ENCODE measurements at places on chromosomes 5 and 9.
A peak's percentile ranks its signal among the peaks of the same experiment; 100 is the strongest.

DNA sequence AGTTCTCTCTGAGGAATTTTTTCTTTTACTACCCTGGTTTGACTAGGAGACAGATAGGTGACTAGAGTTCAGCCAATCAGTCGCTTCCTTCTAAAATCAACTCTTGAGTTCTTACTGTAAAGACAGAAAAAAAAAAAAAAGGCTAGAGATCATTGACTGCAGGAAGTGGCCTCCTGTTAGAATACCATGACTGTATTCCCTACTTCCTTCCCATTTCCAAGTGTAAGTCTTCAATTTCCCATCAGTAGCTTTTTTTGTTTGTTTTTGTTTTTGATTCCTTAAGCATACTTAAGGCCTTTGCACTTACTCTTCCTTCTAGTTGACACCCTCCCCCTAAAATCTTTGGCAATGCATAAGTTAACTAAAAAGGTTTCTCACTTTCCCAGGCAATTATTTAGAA, 154.3 kb downstream of the HMHB1 start:
- no peak for DNase-seq

DNA sequence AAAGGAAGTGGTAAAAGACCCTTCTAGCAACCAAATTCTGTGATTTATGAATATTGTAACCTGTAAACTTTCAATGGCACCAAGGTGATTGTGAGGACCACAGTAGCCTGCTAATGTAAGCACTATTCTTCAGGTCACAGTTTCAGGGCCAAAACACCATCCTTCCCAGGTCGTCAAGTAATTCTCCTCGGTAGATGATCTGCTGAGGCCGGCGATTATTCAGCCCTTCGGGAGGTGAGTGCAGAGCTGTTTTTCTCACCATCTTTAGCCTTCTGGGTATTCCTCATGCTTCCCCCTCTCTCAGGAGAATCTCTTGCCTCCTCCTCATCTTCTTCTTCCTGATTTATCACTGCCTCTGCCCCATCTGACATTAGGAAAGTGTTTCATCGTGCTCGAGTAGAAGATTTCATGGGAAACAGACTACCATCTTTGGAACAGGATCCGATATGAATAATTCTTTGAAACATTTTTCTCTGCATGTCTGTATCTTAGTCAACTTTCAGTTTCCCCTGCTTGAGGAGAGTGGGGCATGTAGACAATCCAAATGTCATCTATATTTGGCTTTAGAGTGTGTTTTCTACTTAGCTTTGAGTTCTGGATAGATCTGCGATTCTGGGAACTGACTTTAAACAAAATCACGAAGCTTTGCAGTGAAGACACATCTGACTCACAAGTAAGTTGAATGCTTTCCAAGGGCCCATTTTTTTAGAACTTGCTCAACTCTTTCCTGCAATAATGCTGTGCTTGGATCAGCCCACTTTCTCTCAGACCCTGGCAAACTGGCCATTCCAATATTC, 173.9 kb downstream of the AOPEP start:
- DNase-seq: no peak

DNA sequence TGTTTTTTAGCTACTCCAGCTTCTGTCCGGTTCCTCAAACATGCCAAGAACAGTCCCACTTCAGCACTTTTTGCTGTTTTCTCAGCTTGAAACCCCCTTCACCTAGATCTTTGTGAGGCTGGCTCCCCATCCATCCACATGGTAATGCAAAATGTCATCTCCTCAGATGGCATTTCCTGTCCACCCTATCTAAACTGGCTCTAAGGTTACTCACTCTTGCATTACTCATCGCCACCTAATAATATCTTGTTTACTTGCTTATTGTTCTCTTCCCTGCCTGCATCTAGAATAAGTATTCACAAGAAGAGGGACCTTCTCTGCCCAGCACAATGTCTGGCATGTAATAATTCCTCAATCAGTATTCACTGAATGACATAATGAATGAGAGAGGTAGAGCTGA, 220.1 kb downstream of the FAM114A2 start:
- DNase-seq: no peak

DNA sequence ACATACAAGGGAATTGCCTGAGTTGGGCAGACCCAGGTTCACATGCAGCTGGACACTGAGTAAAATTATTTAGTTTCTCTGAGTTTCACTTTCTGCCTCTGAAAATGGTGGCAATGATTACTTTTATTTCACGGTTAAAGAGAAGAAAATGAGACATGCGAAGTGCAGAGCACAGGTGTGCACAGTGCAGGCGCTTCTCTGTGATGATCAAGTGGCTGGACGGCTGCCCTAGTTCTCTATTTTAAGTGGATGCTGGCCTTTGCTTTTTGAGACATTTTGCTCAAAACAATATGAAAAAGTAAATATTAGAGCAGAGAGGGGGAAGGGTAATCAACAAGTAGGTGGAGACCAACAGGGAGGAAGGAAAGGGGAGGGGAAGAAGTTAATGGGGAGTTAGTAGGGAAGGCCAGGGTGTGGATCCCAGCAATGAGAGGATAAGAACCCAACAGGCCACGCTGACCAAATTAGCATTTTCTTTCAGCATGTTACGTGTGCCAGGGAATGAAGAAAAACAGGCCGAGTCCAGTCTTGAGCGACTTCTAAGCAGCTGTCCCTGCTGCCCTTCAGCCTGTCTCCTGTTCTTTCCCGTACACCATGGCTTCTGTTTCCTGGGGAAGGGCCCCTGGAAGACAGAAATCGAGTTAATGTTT, 16.1 kb downstream of the SNX18 start:
- DNase-seq: no peak

- no peak for DNase-seq
Observed at GRCh38 chr5:114363837-114364236, 2.0 kb downstream of the KCNN2 start.

DNA sequence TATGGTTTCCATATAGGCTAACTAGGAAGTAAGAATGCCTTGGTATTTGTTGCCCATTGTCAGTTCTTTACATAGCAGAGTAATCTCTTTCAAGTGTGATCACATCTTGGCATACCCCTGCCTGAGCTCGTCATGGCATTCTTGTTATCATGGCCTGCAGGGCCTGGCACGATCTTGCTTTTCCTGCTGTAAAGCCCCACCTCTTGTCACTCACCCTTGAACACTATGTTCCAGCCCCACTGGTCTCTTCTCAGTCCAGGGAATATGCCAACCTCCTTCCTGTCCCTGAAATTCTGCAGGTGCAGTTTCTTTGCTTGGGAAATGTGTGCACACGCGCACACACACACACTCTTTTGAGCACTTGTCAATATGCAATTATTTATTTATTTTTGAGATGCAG, 250.2 kb upstream of the DMRT1 start:
- DNase-seq: no peak

- DNase-seq: no peak
Observed at GRCh38 chr5:14258840-14259239, 115.7 kb downstream of the TRIO start.

DNA sequence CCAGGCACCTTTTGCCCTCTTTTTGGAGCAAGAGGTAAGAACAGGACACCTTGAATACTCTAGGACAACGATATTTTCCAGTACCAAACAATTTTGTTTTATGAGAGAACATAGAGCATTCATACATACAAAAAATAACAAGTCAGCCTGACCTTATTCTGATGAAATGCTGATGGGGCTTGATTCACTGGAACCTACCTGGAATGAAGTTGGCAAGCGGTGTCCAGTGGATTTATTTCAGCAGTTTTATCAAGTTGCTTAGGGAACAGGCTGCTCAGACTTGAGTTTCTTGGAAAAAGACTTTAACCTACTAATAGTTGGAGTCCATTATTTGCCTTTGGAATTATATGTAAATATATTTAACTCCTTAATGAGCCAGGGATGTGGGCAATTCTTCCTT, 322.0 kb downstream of the ARRDC3 start:
- DNase-seq: no peak

GRCh38 chr5:126043688-126044087, 379.5 kb upstream of the GRAMD2B start:
- DNase-seq: no peak

DNA sequence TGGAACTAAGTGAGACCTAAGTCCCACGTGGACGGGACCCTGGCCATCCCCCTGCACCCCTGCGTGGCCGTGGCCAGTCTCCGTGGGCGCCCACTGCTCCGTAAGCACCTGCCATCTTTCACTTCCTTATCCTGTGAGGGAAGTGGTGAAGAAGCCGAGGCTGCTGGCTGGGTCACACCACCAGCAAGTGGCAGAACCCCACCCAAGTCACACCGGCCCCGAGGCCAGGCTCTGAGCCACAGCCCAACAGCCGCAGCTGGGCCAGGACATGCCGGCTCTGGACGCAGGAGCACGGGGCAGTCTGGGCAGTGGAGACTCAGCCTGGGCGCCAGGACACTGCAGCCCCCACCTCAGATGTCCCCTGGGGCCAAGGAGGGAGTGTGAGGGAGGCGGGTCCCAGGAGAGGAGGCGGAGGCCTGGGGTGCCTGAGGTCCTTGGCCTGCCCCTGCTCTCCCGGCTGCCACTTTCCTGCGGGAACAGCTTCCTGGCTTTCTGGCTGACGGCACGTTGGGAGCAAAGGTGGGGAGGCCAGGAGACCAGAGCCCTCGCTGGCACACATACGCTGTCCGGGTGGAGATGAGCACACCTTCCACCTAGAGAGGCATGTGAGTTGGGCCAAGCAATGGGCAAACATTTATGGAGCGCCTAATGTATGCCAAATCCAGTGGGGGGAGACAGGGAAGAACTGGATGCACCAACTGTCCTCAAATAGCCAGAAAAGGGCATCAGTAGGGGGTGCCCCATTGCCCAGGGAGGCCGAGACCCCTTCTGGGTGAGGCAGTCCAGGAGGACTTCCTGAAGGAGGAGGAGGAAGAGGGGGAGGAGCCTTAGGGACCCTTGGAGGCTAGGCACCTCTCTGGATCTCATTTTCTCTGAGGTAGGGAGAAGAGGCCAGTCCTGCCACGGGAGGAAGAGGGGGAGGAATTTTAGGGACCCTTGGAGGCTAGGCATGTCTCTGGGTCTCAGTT, 43.9 kb upstream of the EGFL7 start:
- no peak for DNase-seq

DNA sequence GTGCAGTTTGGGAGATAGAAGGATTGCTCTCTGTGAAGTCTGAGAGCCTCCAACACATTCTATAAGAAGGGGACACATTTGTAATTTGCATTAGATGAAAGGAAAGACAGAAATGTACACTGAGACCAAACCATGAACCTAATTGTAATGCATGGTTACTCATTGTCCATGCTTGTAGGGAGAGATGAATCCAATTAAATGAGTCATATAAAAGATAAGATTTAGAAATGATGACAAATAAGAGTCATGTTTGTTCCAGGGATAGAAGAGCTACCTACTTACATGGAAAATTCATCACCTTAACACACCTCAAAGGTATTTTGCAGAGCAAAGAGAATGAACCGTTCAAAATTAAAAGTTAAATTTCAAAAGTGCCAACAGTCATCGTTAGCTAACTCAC, 85.1 kb downstream of the FBXL7 start:
- DNase-seq: no peak

DNA sequence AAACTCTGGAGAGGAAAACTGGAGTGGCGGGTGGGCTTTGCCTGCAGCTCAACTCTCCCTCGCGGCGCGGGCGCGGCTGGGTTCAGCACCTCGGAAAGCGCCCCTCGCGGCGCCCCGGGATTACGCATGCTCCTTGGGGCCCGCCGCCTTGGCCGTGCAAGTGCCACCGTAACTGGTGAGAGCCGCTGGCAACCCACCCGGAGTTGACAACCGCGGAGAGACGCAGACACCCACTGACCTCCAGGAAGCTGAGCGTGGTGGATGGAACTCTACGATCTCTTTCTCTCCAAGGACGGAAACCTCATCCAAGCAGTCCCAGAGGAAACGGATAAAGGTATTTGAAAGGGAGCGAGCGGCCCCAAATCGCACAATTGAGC, 194 bp upstream of the RXFP3 start:
- DNase-seq: peak; percentile 77

GRCh38 chr5:138109463-138110265, 25.8 kb downstream of the WNT8A start:
- peak; percentile 44 for DNase-seq

GRCh38 chr5:99369797-99370593, 441.2 kb upstream of the CHD1 start:
- DNase-seq: no peak

DNA sequence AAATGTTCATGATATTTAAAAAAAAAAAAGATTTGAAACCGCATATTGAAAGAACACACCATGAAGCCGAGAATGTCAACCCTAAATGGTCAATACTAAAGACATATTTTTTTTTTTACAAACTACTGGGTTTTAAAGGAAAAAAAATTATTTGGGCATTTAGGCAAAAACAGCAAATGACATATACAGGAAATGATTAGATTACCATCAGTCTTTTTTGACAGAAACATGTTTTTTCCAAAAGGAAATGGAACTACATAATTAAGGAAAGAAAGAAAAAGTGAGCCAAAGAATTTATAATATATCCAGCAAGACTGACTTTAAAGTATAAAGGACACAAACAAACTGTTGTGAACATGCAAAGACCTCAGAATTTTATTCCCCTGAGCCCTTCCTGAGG, 56.7 kb downstream of the RALGPS1 start:
- no peak for DNase-seq

GRCh38 chr9:1404940-1405339, 354.8 kb downstream of the DMRT2 start:
- no peak for DNase-seq

DNA sequence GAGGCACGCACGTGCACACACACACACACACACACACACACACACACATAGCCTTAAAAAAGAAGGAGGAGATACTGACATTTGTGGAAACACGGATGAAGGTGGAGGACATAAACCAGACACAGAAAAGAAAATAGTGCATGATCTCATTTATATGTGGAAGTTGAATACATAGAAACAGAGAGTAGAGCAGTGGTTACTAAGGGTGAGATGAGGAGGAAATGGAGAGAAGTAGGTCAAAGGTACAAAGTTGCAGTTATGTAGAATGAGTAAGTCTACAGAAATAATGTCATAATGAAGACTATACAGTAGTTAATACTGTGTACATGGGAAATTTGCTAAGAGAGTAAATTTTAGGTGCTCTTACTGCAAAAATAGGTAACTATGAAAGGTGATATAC, 412.2 kb upstream of the CDH9 start:
- no peak for DNase-seq

GRCh38 chr9:133602277-133602676, 6.9 kb downstream of the FAM163B start:
- DNase-seq: no peak

Measured in D341Med (cell line).